Ovary (tissue), 10 donors: ENCODE measurements at places on chromosomes 12 and 14. TPM values are rescaled to one million over a fixed set of nuclear protein-coding genes. Genes with fewer than 3 reads are reported as not detected.

CARMIL3 gene
- 0.08 TPM for total RNA-seq

PPM1H gene
- total RNA-seq = 45.4 TPM

SLC38A6 gene
- total RNA-seq = 18.7 TPM

SERPINA1 gene
- 15.1 TPM for total RNA-seq

NELL2 gene
- 0.56 TPM for total RNA-seq

RNASE4 gene
- 142 TPM for total RNA-seq

HHIPL1 gene
- total RNA-seq = 0.48 TPM

PRICKLE1 gene
- total RNA-seq = 35.2 TPM

PIWIL1 gene
- total RNA-seq = not detected

B4GALNT3 gene
- 1.7 TPM for total RNA-seq

DNA sequence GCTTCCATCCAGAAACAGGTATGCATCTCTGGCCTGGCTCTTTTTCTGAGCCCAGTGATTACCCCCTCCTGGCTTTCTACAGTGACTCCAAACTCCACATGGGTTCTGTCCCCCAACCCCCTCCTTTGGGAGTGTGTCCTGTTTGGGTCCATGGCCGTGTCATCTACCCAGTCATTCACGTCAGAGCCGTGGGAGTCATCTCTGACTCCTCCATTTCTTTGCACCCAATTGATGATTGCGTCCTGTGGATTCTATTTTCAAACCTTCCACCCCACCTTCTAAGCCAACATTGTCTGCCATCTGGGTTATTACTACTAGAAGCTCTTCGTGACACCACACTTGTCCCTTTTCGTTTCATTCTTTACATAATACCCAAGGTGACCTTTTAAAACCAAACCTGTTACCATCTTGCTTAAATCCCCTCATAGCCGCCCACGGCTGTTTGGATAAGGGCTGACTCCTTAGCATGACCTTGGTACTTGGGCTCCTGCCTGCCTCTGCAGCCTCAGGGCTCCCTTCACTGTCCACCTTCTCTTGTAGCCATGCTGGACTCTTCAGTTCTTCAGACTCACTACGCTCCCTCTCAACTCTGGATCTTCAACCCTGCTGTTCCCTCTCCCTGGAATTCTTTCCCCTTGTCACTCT is 38.1 kb upstream of the NT5DC3 start:
- DNase-seq = no peak
- H3K4me3 ChIP-seq = no peak overlapping the region
- H3K4me1 ChIP-seq = no peaks in the 10 kb centered on the region
- H3K27ac ChIP-seq = no peak overlapping the region

- H3K4me3 ChIP-seq = no peak overlapping the region
- H3K36me3 ChIP-seq = no peaks in the 10 kb centered on the region
- peak; percentile 68 for DNase-seq
- H3K27me3 ChIP-seq = no peaks in the 10 kb centered on the region
- H3K27ac ChIP-seq = peak overlapping the region; percentile 89
Observed at GRCh38 chr12:6607751-6608591, 792 bp upstream of the CHD4 start.

DNA sequence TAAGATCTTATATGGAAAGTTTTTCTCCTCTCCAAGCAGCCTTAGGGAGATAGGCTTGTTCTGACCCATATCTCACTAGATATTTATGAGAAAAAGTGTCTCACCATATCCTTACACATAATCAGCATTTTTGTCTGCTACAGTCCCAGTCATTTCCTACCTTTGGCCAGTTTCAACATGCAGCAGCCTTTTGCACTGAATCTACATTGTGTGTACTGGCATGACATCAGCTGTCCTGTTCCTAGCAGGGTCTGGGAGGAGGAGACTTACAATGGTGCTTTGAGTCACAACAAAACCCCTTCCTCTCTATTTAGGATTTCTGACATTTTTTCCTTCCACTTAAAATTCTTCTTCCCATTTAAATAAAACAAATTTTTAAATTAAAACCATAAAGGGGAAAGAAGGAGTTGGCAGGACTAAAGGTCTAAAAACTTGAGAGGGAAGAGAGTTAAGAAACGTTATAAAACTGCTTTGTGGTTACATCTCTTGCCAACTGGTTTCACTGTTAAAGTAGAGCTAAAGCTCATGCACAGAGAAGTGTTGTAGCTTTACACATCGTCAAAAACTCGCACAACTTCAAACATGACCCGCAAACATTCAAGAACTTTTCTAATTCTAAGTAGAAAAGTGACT is 53.3 kb upstream of the CERS5 start:
- peak overlapping the region; percentile 43 for H3K4me3 ChIP-seq
- H3K36me3 ChIP-seq = no peaks in the 10 kb centered on the region
- DNase-seq = no peak
- no peak overlapping the region for H3K27ac ChIP-seq
- peaks cover 3% of the 10 kb centered on the region for H3K4me1 ChIP-seq
- no peaks in the 10 kb centered on the region for H3K27me3 ChIP-seq

- H3K27me3 ChIP-seq = no peaks in the 10 kb centered on the region
- H3K4me1 ChIP-seq = peaks cover 1% of the 10 kb centered on the region
- no peak overlapping the region for H3K27ac ChIP-seq
- no peak for DNase-seq
Observed at GRCh38 chr12:132474237-132474741, 15.7 kb upstream of the FBRSL1 start.

DNA sequence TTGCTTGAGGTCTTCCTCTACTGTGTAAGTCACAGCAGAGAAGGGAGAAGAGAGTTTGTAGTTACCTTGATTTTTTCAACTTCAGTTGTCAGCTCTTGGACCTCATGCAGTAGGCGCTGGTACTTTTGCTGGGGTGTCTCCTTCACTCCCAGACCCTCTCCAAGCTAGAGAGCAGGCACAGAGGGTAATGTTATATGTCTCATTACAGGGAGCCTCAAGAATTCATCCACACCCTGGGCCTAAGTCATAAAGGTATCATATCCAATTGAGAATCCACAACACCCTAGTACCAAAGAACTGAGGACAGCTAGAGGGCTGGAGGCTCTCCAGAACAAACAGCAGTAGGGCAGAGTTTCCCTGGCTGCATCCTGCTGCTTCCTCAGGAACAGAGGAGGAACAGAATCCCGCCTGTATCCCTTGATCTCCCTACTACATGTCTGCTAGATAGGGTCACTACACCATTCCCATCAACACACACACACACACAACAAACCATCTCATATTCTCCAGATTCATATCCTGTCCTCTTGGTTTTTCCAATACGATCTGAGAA is 11.9 kb downstream of the DCTN2 start:
- H3K4me3 ChIP-seq = no peak overlapping the region
- no peak overlapping the region for H3K27ac ChIP-seq
- H3K4me1 ChIP-seq = no peaks in the 10 kb centered on the region
- H3K36me3 ChIP-seq = no peaks in the 10 kb centered on the region

DNA sequence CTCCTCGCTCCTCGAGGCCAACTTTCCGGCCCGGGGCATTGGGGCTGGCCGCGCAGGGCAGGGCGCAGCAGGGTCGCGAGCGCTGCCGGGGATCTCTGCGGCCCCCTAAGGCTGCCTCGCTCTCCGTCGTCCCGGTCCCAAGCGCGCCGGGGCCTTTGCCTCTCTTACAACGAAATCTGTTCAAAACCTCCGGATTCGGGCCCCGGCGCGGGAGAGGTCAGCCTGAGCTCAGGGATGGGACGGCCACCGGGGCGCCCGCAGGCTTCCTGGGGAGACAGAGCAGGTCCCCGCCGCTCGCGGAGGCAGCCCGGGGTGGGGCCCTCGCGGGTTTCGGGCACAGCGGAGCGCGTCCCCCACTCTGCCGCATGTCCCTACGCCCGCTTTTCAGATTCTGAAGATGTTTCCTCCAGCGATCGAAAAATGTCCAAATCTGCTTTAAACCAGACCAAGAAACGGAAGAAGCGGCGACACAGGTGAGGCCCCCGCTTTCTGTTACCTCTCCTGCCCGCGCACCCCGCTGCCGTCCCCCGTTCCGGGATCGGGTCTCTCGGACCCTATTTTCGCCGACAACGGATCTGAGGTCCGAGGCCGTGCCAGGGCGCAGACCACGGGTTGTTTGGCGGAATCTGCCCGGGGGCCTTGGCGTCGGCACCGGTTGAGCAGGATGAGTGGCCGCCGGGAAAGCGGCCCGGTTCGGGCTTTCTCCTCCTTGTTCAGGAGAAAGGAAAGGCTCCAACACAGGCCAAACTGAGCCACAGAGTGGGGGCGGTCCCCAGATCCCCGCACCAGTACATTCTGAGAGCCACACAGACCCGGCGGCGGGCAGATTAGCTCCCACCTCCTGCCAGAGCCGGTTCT is 1.8 kb downstream of the VSX2 start:
- peaks cover 9% of the 10 kb centered on the region for H3K4me1 ChIP-seq
- H3K27me3 ChIP-seq = peaks cover 6% of the 10 kb centered on the region
- no peaks in the 10 kb centered on the region for H3K36me3 ChIP-seq
- DNase-seq = no peak

DNA sequence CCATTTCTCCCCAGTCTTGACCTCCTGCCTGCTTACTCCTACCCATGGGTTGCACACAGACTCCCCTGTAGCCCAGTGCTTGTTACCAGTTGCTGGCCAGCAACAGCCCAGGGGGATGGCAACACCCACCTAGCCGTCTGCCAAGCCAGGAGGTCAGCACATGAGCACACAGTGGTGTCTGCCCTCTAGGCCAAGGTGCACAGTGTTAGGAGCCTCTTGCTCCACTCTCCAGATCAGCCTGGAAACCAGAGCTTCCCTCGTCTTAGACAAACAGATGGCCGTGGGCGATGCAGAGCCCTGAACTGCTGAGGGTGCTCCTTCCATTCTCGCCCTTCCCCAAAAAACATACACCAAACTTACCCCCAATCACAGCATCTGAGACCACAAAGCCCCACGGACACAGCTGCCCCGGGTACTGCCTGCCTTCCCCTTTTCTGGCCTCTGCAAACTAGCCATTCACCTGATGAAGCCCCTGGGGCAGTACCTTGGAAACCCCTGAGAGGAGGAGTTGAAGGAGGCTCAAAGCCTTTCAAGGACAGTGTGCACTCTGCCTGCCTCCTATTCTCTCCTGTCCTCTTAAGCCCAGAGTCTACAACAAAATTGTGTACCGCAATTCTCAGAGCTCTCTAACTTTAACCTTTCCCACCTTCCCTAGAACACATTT is 1.0 kb upstream of the GPD1 start:
- no peak for DNase-seq
- H3K36me3 ChIP-seq = peaks cover 2% of the 10 kb centered on the region
- no peak overlapping the region for H3K4me3 ChIP-seq

- H3K4me1 ChIP-seq = no peaks in the 10 kb centered on the region
- no peak overlapping the region for H3K27ac ChIP-seq
- no peaks in the 10 kb centered on the region for H3K27me3 ChIP-seq
- H3K36me3 ChIP-seq = no peaks in the 10 kb centered on the region
- DNase-seq = no peak
Observed at GRCh38 chr12:132367071-132367851, 37.9 kb upstream of the GALNT9 start.

DNA sequence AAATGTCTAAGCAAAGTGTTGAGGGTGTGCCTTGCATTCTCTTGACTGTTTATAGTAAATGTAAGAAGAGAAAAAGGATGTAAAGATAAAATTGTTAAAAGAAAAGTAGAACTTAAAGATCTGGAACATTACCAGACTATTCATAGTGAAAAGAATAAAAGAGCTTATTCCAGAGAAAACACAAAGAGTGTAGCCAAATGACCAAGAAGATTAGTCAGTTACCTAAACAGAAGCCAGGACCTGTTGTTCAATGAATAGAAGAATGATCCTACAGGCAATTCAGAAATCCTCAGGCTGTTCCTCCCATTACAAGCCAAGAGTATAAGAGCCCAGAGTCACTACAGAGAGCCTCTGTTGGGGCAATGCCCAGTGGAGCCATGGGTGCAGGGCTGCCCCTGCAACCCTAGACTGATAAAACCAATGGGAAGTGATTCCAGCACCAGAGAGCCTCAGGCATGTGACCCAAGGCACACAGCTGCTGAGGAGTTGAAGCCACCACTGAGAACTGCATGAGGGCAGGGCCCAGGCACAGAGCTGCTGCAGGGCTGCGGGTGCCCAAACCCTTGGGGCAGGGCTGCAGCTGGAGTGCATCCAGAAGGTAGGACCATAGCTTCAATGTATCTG is 91.1 kb upstream of the SLC38A4 start:
- H3K4me3 ChIP-seq = no peak overlapping the region
- no peaks in the 10 kb centered on the region for H3K27me3 ChIP-seq
- H3K27ac ChIP-seq = no peak overlapping the region
- no peak for DNase-seq
- H3K4me1 ChIP-seq = no peaks in the 10 kb centered on the region
